ENCODE measurements at places on chromosomes 12 and 14.

DNA sequence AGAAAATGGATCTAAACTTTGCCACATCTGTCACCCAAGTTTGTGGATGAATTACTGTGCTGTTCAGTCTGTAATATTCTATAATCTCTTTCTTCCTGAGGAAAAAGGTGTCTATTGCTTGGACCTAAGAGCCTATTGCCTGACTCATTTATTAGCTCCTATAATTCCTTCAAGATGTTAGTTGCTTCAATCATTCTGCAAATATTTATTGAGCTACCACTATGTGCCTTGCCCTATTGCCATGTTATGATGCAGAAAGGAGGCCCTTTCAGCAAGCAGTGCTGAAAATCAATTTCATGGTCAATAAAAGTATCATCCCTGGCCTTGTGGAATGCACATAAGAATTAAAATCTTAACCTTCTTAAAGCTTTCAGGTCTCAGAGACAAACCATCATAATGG lies 113.6 kb downstream of the CCER1 start:
- no peak for DNase-seq

DNA sequence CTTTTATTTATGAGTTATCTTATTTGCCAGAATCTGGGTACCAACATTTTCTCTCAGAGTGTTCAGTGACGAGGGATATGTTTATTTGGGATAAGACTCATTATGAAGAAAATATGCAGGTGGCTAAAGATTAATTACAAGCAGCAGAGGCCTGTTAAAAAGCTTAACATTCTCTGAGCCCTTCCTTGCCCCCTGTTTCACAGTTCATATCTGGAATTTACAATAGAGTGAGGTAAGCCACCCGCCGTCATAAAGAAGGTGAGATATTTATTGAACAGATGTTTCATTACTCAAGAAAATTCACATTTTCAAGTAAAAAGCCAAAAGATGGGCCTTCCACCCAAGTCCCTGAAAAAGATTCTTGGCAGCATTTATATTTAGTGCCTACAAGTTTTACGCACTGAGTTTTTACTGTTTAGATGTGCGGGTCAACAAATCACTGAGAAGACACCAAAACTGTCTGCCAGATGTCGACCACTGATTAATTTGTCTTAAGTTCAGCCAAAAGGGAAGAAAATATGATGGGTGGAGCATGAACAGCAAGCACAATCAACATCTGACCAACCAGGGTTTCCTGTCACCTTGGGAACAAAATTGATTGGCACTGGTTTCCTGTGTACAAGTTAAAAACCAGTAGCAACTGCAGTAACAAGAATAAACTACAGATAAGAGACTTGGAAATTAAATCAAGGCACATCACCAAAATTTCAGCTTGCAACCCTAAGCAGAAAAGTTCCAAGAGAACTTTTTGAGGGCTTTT lies 85.5 kb upstream of the PTPRB start:
- DNase-seq, result peak; percentile 32

DNA sequence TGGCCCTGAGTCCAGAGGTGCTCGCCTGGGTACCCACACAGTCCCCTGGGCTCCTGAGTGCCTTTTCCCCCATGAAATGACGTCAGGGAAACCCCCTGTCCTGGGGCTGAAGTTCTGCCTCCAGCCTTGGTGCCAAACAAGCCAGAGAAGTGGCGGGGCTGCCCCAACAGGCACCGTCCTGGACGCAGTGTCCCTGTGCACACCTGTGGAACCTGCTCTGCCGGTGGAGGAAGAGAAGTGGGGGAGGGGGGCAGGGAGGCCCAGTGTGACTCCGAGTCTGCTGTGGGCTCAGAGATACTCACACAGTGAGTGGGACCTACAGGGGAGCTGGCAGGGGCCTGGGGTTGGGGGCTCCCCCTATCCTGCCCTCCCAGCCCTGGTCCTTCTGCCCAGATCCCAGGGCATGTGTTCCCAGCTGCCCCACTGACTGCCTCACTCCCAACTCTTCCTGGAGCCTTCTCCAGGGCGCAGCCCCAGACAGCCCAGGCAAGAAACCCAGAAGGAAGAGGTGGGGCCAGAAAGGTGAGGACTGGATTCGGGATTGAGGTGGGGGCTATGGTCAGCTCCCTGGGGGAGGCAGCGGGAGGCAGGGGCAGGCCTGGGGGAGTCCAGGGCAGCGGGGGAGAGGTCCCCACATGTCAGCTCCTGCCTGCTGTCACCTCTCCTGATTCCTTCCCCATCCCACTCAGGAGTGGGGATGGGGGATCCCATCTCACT lies 24.7 kb downstream of the CCDC85C start:
- DNase-seq, result no peak

DNA sequence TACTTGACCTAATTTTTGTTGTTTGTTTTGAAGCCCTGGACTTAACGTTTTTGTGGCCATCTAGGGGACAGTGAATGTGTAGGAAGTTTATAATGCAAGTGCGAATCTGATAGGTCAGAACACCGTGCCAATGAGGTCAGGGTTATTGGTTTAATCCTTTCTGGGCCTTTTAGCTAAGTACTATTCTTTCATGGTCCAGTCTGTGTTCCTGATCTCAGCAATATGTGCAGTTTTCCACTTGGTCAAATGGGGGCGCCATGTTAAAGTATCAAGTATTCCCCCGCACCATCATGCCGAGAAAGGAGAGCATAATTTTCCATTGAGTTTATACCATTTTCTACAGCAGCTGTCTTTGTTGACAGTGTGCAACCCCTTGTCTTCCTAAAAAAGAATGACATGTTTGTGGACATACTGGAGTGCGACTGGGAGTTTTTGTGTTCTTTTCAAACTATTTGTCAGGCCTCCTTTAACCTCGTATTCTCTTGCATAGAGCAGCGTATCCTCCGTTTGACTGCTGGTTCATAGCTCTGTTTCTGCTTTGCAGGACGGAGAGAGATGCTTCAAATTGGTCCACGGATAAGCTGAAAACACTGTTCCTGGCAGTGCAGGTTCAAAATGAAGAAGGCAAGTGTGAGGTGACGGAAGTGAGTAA lies 1.3 kb downstream of the AHSA1 start:
- DNase-seq, result peak; percentile 50

- no peak for DNase-seq
Observed at GRCh38 chr14:91333650-91334039, 84.0 kb downstream of the CCDC88C start.

GRCh38 chr12:108840605-108841332 lies 16.6 kb downstream of the SSH1 start:
- no peak for DNase-seq

DNA sequence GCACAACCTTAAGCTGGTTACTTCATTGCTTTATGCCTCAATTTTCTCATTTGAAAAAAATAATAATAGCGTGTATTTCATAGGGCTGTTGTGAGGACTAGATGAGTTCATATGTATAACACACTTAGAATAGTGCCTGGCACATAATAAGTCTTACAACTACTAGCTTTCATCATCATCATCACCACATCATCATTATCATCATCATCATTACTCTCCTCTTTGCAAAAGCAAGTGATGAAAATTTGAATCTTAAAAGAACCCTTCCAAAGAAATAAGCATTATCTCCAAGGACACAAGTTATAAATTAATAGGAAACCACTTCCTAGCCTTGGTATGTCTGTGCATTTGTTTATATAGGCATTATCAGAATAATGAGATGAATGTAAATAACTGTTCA lies 117.0 kb downstream of the ST8SIA1 start:
- no peak for DNase-seq

DNA sequence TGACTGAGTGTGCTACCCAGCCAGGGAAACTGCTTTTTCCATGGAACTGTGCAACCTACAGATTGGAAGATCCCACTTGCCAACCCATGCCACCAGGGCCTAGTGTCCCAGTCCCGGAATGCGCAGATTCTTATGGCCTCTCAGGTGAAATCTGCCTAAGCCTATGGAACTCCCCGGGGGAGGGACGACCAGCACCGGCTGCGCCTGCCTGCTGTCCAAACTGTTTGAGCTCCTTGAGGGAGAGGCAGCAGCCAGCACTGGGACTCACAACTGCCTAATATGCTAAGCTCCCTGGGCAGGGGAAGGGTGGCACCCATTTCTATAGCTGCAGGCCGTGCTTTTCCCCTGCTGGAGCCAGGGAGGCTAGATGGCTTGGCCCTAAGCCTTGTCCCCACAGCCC lies 92.5 kb upstream of the GZMB start:
- DNase-seq, result no peak

DNA sequence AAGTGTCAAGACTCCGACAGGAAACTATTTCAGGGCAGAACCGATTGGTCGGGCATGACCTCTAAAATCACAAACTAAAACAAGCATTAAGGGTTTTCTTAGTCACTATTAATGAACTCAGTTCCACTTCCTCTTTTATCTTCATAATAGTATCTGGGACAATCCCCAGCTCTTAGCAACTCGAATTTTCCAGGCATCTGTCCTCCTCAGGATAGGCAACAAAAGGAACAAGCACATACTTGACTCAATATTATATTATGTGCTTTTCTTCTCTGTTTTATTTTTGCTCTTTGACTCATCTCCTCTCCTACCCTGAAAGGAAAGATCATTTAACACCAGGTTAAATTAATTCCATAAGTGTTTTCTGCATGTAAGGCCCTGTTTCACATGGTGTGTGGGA lies 638.3 kb upstream of the TBX3 start:
- DNase-seq, result no peak

GRCh38 chr12:68428211-68428610 lies 96.0 kb upstream of the MDM1 start:
- DNase-seq, result no peak

DNA sequence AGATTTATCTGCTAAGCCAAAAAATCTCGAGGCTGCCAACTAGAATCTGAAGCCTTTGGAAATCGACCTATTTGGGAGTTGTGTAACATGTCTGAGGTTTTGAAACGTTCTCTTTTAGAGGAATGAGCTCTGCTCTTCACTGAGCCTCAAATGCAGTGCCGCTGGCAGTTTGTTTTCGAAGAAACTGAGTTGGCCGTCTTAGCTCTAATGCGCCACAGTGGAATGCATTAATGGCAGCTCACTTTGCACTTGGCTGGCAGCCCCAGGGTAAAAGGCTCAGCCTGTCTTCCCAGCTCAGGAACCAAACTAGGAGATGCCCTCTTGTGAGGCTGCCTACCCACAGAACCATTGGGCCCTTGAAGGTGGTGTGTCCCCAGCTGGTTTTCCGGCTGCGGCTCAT lies 53.8 kb downstream of the SFSWAP start:
- no peak for DNase-seq

DNA sequence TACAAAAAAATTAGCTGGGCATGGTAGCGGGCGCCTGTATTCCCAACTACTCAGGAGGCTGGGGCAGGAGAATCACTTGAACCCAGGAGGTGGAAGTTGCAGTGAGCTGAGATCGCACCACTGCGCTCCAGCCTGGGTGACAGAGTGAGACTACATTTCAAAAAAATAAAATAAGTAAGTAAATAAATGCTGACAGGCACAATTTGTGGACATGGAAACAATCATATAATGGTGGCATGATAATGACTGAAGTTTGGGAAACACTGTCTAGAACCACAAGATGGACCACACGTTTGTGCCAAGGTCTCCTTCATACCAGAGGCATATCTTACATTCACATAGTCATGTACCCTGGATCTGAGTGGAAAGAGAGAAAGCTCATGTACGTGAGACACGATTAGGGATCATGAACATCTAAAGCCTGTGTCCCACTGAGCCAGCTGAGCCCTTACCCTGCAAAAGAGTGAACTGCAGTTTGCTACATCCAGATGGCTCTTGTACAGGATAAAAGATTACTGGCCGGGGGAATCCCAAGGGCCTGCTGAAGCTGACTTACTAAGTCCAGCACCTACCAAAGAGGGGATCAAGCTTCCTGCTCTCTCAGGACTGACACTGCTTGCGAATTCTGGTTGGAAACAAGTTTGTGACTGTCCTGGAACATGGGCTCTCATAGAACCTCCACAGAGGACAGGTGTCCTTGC lies 62.9 kb downstream of the TRAFD1 start:
- DNase-seq, result no peak

- DNase-seq, result no peak
Observed at GRCh38 chr12:76762601-76762980, 1.3 kb upstream of the ZDHHC17 start.

DNA sequence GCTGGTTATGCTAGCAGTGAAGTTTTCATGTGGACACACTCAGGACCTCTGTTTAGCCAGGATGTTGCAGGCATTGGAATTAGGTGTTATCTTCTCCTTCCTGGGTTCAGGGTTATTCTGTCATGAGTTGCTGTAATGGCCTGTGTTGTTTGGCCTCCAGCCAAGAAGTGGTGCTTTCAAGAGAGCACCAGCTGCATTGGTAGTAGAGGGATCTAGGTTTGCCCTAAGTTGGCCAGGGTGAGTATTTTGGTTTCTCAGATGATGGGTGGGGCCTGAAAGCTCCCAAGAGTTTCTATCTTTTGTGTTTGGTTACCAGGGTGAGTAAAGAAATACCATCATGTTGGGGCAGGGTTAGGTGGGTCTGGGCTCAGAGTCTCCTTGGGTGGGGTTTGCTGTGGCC lies 2.7 kb upstream of the GZMH start:
- peak; percentile 29 for DNase-seq

GRCh38 chr14:85514487-85514886 lies 15.5 kb upstream of the FLRT2 start:
- no peak for DNase-seq

GRCh38 chr12:21369141-21369980 lies 3.3 kb upstream of the IAPP start:
- no peak for DNase-seq

- DNase-seq, result no peak
Observed at GRCh38 chr14:23385642-23386265, 8.9 kb downstream of the CMTM5 start.

DNA sequence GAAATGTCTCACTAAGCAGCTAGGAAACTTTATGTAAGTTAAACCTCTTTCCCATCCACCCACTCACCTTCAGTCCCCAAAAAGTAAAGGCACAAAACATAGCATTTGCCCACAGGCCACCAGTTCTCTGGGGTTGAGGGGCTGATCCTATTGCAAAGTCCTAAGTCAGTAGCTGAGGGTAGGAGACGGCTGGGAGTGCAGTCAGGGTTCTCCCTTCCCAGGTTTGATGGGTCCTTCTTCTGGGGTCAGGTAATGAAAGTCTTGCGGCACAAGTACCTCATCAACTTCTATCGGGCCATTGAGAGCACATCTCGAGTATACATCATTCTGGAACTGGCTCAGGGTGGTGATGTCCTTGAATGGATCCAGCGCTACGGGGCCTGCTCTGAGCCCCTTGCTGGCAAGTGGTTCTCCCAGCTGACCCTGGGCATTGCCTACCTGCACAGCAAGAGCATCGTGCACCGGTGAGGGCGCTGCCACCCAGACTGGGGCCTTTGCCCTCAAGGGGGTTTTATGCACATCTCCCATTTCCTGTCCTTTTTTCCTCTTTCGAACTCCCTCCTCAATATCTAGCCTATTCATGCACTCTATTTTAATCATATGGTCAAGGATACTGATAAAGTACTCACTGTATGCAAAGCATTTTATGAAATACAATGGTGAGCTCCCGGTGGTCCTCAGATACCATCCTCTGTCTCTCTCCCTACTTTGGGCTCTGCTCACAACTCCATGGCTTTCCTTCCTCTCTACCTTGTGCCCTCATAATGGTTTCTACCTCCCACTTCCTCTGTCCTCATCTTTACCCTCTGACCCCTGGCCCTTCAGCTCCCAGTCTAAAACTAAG lies 986 bp downstream of the TSSK4 start:
- DNase-seq, result no peak

- DNase-seq, result peak; percentile 65
Observed at GRCh38 chr12:55930771-55931316, at the start of gene DGKA. TSS of gene DGKA (plus strand) at chr12:55931162. CDS start at chr12:55936504, 5,342 bp downstream.

GRCh38 chr14:88272390-88273269 lies 50.4 kb downstream of the KCNK10 start:
- DNase-seq, result no peak

GRCh38 chr12:188910-189621 lies 24.9 kb downstream of the SLC6A12 start:
- peak; percentile 25 for DNase-seq

GRCh38 chr14:23164250-23164649 lies 19.2 kb downstream of the SLC7A8 start:
- no peak for DNase-seq
